ENCODE measurements at places on chromosomes 12 and 14.
A peak's percentile ranks its signal among the peaks of the same experiment; 100 is the strongest.

- DNase-seq: no peak
Observed at GRCh38 chr12:54222609-54223008, 33.8 kb upstream of the SMUG1 start.

DNA sequence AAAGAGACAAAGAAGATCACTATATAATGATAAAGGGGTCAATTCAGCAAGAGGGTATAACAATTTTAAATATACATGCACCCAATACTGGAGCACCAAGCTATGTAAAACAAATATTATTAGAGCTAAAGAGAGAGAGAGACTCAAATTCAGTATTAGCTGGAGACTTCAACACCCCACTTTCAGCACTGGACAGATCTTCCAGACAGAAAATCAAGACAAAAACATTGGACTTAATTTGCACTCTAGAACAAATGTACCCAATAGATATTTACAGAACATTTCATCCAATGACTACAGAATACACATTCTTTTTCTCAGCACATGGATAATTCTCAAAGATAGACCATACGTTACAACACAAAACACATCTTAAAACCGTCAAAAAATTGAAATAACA lies 81.0 kb downstream of the KLHL28 start:
- DNase-seq: no peak

DNA sequence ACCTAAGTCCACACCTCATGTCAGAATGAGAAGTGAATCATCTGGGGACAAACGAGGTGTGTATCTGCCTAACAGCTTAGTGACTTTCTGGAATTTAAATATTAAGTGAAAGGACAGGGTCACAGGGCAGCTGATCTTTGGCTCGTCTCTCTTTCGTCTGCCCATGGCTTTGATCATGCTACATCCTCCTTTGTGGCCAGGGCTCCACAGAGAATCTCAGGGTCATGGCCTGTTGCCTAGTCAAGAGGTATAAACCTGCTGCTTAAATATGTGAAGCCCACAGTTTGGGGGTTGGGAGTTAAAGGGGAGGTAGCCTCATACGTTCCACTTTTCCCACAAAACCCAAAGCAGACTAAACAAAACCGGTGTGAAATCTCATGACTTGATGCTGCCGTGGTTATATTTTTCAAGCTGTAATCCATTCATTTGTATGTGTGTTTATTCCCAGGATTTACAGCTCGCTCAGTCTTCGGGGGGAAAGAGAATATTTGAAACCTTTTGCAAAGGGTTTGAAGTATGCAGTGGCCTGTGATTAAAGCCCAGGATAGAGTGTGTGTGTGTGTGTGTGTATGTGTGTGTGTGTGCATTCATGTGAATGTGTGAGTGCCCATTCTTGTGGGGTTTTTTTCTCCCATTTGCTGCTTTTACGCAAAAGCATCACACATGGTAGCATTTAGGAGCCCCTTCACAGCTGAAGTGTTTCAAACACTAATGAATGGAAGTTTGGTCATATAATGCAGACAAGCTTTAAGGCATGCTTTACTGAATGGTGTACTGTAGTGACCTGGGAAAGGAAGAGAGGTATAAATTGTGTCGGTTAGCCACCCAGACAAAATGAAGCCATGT lies 137.1 kb downstream of the HMGA2 start:
- DNase-seq: no peak

- DNase-seq: peak; percentile 50
Observed at GRCh38 chr12:85575120-85576096, 260.8 kb downstream of the RASSF9 start.

DNA sequence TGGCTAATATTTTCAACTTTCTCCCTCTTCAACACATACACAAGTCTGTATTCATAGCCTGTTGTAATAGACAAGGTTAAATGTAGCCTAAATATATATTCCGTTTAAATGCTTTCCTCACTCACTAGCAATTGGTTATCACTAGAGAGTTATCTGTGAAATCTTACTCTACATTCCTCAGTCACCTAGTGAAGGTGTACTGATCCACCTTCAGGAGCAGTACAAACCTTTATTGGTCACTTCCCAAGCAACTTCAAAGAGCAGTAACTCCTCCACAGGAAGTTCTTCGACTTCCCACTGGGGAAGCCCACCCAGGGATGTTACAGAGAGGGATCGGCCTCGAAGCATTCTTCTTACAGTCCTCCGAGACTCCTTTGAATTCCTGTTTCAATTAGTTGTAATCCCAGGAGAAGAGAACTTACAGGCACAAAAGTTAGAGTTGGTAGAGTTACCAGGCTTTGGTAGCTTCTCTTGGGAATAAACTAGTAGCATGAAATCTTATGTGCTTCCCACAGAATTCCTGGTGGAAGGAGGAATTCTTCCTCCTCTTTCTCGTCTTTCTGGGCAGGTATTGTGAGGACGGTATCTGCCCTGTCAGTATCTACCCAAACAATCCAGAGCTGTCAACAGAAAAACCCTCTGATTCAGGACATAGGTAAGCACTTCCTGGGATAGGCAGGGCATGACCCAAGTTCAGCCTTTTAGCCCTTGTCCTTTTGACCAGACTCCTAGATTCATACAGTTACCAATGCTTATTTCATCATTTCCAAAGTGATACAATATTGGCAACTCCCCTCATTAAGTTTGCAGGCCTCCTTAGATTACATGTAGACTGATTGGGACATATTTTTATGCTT lies at the start of gene GYS2:
GYS2 (minus strand) TSS at position 603 of the 857 bp plus-strand sequence; CDS start at position 348, 255 bp downstream.
- DNase-seq: no peak

DNA sequence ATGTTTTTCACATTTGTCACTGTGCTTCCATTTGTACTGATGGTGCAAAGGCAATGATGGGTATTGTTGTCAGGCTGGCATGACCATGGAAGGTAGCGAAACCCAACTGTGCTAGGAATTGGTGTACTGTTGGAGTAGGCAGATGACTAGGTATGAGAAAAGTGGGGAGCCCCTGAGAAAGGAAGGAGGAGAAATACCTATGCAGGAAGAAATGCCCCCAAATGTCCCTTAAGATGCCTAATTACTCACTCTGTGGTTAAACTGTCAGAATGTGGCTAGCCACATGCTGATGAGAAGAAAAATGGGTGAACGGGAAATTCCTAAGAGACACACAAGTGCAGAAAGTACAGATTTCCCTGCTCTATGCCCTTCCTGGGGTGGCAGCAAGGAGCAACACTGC lies 339.1 kb downstream of the TMEM132D start:
- DNase-seq: no peak

GRCh38 chr14:29351996-29352705 lies 575.5 kb downstream of the PRKD1 start:
- no peak for DNase-seq

DNA sequence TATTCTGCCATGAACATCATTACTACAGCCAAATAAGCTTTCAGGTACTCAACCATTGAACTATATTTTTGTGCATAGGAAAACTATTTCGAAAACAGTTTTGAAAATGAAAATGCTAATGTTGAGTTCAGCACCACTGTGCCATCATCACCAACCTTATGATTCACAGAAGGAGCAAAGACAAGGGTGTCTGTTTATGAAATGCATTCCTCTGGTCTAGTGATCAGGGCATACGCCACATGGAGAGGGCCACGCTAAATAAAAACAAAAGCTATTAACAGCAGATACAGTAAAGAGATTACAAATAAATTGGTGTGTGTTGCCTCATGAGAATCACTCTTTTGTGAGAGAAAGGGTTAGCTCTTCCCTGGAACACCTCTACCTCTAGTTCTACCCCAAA lies 43.2 kb upstream of the BMAL2 start:
- no peak for DNase-seq

- DNase-seq: no peak
Observed at GRCh38 chr14:50741567-50741966, 73.5 kb upstream of the SAV1 start.

- no peak for DNase-seq
Observed at GRCh38 chr14:54985156-54985555, 41.7 kb downstream of the WDHD1 start.

DNA sequence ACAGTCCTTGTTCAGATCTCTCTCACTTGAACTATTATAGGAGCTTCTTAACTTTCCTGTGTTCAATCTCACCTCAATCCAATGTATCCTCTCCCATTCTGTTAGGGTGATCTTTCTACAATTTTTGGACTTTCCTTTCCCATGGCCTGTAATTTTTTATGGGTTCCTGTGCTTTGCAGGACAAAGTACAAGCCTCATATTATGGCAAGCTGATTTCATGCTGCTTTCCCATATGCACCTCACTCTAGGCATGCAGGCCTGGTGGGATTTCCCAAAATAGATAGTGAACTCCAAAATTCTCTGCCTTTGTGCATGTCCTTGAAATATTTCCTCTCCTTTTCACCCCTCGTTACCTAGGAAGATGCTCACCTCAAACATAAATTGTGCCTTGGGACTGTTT lies 499.4 kb downstream of the NAV3 start:
- no peak for DNase-seq

DNA sequence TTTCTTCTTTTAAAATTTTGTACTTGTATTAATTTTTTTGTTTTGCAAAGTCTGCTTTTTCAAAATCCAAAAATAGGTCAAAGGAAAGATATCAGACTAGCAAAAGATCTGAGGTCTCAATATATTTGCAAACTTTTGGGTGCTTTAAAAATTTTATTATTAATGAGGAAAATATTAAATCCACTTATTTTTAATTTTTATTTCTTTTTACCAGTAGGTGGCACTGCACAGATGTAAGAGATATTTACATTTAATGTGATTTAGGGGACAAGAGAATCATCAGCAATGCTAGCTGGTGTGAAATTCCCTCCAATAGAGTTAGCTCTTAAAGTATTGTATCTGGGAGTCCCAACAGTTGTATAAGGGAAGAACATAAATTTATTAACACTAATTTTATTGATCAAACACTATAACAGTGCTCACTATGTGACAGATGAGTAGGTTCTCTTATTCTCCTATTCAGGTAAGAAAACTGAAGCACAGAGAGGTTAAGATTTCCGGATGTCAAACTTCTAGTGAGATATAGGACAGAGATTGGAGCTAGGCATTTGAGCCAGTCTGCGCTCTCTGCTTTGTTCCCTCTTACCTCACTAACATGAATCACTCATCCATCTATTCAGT lies 30.5 kb downstream of the ALX1 start:
- no peak for DNase-seq

All from right hindlimb (tissue), 1 donor.